ENCODE measurements at places on chromosomes 16 and 17. TPM values are rescaled to one million over a fixed set of nuclear protein-coding genes. Genes with fewer than 3 reads are reported as not detected.

DUXB gene
- total RNA-seq: not detected

MYO1C gene
- total RNA-seq: 354 TPM

DNA sequence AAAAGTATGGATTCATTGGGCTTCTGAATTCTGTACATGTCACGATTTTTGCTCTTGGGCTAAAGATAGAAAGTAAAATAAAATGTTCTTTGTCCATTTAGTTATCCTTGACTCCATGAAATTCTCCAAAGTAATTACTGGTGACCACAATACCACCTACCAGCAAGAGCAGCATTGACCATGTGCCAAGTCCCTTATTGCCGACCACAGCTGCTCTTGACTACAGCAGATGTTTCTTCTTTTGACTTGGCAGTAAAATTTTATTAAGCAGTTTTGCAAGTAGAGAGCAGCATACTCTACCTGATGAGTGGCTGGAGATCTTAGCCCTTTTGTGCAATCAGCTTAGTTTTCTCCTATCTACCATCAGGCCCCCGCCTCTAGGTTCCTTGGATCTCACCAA, 152.2 kb upstream of the TBX2 start:
- DNase-seq: no peak
- peak overlapping the region; percentile 28 for H3K27ac ChIP-seq
- H3K27me3 ChIP-seq: no peaks in the 10 kb centered on the region

HP gene
- total RNA-seq: 83.0 TPM

- no peaks in the 10 kb centered on the region for H3K36me3 ChIP-seq
- H3K4me1 ChIP-seq: no peaks in the 10 kb centered on the region
- H3K27me3 ChIP-seq: no peaks in the 10 kb centered on the region
- DNase-seq: no peak
- no peak overlapping the region for H3K27ac ChIP-seq
Measured at GRCh38 chr17:15157051-15157450, 108.1 kb downstream of the PMP22 start.

All from aorta (tissue), 5 donors.